ENCODE measurements at places on chromosomes 3 and 15.
A peak's percentile ranks its signal among the peaks of the same experiment; 100 is the strongest.

DNA sequence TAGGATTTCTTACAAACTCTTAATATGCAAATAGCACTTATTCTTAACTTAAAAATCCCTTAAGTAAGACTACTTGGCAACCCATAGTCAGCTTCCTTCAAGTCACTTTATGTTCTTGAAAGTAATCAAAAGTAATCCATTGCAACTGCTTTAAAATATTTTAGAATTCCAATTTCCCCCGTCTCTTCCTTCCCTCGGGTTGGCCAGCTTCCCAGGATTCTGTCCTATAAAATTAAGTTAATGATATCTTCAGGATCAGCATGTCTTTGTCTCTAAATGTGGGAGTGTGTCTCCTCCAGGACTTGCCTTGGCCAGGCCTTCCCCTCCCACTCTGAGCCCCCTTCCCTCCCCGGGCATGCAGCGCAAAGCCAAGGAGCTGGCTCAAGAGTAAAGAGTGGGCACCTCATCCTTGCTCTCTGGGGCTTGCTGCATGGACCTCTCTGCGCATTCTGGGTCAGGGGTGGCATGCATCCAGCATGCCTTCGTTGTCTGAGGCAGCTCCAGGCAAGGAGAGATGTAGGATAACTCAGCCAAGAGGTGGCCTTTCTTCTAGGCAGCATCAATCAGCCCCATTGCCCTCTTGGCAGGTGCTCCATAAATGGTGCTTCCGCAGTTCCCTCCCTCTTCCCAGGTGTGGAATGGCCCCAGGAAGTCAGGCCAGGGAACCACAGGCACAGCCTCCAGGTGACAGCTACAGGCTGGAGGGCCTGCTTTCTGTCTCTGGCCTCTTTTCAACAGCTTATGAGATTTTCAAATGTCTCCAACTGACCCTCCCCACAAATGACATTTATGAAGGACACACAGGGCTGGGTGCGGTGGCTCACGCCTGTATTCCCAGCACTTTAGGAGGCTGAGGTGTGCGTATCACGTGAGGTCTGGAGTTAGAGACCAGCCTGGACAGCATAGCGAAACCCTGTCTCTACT lies 108.7 kb upstream of the ALDH1A3 start:
- DNase-seq: no peak

DNA sequence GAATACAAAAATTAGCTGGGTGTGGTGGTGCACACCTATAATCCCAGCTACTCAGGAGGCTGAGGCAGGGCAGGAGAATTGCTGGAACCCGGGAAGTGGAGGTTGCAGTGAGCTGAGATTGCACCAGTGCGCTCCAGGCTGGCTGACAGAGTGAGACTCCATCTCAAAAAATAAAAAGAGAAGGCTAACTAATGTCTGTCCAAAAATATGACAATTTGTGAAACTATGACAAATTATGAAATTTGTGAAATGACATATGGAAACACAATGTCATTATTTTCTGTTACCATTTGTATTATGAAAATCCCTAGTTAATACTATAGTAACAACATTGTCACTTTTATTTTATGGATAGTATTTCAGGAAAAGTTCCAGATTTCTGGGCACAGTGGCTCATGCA lies 1306.3 kb upstream of the EPHA6 start:
- DNase-seq: no peak

DNA sequence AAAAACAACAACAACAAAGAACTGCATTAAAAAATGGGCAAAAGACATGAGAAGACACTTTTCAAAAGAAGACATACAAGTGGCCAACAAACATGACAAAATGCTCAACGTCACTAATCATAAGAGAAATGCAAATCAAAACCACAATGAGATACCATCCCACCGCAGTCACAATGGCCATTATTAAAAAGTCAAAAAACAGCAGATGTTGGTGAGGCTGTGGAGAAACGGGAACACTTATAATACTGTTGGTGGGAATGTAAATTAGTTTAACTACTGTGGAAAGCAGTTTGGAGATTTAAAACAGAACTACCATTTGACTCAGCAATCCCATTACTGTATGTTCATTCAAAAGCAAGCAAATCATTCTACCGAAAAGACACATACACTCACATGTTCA lies 15.1 kb downstream of the EIF1B start:
- no peak for DNase-seq

DNA sequence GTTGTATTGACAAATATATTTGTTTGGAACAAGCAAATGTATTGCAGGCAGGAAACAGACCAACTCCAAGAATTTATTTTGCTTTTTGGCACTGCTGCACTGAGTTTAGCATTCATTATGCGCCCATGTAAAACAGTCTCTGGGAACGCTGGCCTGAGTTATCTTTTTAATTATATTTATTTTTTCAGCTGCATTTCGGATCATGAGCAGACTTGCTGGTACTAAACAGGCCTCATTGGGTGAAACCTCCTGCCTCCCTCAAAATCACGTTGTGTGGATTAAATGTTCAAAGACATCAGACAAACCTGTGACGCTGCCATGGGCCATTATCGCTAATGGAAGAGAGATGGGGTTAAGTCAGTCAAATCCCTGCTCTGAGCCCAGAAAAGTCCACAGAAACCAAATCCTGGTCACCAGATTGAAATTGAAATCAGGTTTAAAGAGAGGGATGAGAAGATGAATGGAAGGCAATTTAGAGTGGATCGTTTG lies 511.1 kb upstream of the PROK2 start:
- no peak for DNase-seq

- no peak for DNase-seq
Measured at GRCh38 chr3:151100076-151100475, 14.6 kb downstream of the MED12L start.

DNA sequence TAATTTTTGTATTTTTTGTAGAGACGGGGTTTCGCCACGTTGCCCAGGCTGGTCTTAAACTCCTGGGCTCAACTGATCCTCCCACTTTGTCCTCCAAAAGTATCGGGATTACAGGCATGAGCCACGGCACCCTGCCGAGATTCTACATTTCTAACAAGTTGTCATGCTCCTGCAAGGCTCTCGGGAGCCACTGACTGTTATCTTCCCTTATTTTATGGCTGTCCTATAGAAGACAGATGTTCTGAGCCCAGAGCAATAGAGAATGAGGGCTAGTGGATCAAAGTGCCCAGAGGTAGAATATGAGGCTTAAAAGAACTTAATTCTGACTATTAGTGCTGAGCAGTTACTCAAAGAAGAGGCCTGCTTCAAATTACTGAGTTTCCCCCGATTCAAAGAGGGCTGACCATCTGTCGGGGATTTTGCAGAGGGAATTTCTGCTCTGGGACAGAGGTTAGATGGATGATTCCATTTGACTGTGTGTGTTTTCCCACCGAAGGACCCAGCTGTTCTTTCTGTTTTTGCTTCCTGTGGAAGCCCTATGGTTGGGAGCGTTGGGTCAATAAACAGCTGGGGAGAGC lies 39.5 kb downstream of the ITPR1 start:
- DNase-seq: no peak

DNA sequence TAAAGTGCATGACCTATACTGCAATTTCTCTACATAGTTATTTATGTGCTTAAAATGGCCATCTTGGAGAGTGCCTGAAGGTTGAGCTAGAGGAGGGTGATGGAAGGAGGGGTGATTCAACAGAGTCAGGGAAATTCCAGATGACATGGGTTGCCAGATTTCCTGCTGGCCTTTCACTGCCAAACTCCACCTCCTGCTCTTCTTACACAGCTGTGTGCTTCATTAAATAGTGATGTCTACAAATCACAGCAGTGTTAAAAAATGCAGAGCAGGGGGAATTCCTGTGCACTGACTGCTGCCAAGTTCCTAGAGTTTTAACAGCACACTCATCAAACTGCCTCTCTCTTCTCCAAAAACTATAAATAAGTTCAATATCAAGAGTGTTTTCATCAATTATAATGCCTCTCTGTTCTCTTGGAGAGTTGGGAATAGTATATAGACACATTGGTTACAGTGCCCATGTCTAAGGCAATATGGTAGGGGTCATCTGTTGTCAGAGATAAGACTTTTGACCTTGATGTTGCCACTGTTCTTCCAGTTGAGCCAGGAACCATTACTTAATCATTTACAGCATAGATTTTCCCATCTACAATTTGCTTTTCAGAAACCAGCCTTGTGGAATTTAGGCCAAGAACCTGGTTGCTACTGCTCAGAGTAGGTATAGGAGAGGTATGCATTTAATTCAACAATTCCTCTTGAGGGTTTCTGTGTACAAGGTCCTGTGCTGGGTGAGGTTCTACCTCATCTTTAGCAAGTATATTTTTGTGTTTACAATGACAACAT lies 79.6 kb downstream of the TP63 start:
- DNase-seq: peak; percentile 52

- no peak for DNase-seq
Measured at GRCh38 chr3:56365905-56366640, 102.2 kb downstream of the ERC2 start.

DNA sequence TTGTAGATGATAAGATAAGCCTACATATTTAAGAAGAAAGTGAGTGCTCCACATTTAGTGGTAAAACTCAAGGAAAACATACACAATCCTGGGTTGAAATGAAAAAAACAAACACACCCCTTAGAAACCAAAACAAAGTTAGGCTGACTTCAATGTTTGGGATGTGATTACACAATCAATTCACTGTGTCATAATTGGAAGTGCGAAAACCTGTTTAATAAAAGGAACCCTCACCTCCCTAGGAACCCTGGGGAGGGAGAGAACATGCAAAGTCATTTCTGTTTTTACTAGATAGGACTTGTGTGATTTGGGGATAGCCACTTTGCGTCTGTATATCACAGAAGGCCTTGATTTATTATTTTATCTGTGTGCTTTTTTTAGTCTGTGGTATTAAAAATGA lies 275.0 kb downstream of the NFKBIZ start:
- no peak for DNase-seq

- no peak for DNase-seq
Measured at GRCh38 chr3:107542665-107543064, 19.9 kb downstream of the BBX start.

DNA sequence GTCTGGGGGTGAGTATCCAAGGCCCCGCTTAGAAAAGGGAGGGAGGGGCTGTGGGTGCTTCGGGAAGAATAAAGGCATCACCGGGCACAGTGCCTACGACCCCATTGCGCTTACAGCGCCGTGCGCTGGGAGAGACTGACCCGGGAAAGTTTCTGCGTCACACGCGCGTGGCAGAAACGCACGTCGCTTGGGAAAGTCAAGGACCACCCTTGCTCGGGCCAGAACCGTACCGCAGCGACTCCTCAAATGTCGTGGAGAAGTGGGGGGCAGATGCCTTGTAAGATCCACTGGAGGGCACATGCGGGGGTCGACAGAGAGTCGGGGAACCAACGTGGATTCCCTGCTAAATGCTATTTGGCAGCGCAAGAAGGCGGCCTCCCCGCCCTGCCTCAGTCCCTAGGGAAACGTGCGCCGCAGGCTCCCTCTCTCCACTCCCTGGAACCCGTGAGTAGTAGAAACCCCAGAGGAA lies 2.4 kb downstream of the ADAMTS9 start:
- no peak for DNase-seq

GRCh38 chr15:48089702-48090101 lies 31.1 kb upstream of the SLC24A5 start:
- DNase-seq: no peak

GRCh38 chr3:106247902-106248684 lies 379.3 kb upstream of the CBLB start:
- DNase-seq: no peak

DNA sequence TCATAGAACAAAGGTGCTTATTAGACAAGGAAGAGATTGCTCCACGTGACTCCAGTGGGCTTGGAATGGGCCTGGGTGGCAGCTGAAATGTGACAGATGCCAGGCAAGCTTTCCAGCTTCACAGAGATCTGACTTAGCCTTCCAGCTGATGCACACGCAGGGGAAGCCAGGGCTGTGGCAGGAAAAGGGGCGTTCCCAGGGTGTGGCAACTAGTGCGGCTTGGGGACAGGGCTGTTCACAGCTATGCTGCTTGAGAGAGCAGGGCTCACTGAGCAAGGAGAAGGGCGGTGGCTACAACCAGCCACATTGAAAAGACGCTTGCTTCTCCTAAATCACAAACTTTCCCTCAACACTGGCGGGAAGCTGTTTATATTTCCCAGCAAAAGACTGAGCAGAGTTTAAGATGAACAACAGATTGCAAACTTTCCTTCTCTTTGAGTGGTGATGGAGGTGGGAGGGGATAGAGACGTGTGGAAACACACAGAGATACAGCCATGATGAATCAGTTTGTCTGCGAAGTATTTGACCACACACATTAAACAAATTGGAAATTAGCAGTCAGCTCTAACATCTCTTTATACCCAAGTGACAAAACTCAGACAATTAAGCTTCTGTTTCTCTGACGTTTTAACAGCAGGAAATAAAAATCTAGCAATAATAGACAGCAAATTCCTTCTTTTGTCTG lies 127.5 kb downstream of the BDH1 start:
- peak; percentile 91 for DNase-seq

DNA sequence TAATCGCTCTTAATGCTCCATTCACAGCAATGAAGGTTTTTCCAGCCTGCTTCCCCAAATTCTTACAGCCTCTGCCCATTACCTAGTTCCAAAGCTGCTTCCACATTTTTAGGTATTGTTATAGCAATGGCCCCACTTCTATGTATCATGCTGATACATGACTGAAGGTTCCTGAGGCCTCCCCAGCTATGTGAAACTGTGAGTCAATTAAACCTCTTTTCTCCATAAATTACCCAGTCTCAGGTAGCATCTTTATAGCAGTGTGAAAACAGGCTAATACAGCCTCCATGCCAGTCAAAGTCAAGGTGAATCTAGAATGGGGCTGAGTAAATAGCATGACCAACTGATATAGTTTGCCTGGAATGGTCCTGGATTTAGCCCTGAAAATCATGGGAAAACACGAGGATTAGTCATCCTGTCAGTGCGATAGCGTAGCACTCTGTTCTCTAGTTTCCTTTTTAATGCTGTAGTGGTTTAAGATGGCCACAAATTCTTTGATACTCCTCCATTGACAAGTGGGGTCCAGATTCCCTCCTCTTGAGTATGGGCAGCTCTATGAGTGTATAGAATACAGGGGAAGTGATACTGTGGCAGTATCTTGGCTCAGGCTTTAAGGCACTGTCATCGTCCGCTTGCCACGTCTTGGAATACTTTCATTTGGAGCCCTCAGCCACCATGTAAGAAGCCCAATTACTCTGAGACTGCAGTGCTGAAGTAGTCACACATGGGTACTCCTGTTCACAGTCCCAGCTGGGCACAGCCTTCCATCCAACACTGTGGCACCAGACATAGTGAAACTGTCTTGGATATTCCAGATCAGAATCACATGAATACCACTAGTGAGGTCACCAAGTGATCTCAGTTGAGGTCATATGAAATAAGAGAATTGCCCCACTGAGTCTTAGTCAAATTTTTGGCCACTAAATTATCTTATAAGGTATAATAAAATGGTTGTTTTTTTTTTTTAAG lies 94.0 kb upstream of the PLCL2 start:
- DNase-seq: no peak

DNA sequence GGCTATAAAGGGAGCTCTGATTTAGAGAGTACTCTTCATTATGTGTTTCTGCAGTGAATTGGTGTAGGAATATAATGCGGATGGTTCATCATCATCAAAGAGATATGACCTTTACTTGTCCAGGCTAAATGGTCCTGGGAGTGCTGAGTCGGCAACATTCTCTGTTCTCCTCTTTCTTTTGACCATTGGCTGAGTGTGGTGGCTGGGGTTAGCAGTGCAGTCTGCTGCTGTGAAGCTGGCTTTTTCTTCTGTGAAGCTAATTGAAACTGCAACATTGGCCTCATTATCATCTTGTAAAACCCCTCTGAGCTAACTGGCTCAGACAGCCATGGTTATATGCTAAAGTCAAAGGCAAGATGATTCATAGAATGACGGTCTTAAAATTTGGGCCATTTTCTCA lies 83.8 kb downstream of the THRB start:
- no peak for DNase-seq

Data from activated CD4-positive, alpha-beta T cell treated with anti-CD3 and anti-CD28 coated beads, Interleukin-2, amount 10 ng/mL, durations not matched to agents 24 days and 14 days (primary cell).